ENCODE measurements at places on chromosomes 7 and 10.

- DNase-seq: no peak
These were observed 103.6 kb downstream of the MKLN1 start for GRCh38 chr7:131431289-131431688.

DNA sequence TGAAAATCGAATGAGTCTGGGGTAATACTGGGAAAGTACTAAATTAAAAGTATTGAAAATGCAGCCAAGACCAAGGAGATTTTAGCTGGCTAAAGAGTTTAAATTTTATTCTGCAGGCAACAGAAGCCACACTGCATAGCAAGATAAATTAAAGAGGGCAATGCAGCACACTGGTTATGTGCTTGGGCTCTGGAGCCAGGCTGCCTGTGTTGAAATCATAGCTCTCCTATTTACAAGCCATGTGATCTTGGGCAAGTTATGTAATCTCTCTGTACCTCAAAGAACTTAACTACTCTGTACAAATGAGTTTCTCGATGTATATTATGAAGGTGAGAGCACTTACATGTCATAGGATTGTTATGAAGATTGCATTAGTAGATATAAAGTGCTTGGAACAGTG is 9.9 kb downstream of the SLC25A13 start:
- DNase-seq: no peak

- DNase-seq: no peak
These were observed 141.9 kb upstream of the KLF14 start for GRCh38 chr7:130875901-130876300.

DNA sequence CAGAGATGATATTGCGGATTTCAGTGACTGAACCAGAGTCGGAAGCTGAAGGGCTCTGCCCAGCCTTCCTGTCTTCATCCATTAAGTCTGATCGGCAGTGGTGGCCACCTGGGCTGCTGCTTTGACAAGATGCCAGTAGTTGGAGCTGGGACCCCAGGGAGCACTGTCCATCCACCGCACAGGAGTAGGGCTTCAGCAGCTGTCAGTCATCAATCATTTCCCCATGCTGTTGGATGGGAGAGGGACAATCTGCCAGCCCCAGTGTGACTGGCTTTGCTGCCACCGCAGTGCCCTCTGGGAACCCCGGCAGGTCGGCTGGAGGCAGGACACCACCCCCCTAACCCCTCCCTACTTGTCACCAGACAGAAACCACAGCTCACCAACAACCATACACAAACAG is 23.0 kb upstream of the GPR146 start:
- no peak for DNase-seq

GRCh38 chr10:117217196-117217761 is 20.0 kb downstream of the KCNK18 start:
- DNase-seq: no peak

DNA sequence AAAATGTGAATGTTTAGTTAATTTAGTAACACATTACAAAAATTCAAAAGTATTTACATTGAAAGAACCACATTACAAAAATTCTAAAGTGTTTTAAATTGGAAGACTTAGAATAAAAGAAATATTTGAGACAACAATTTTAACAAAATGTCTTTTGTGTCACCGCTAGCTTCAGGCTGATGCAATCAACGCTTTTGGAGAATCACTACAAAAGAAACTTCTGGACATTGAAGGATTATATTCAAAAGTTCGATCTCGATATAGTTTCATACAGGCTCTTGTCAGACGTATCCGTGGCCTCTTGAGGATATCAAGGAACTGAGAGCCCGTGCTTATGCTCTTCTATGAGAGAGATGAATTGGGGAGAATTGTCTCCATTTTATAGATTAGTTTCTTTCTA is 14.1 kb upstream of the STMP1 start:
- no peak for DNase-seq

DNA sequence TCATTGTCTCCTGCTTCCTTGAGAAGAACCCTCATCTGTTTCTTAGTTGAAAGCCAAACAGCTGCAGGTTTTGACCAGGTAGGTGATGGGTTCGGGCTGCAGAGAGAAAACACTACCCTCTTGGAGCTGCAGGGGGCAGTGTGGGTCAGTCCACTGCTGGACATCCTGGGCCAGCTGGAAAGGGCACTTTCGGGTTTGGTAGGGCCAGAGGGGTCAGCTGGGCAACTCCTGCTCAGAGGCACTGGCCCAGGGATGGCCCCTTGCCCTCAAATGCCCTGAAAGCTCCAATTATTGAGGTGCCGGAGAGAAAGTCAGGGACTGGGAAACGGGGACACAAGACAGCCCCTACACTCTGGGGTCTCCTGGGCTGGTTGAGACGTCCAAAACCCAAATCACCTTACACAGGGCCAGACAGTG is 90.7 kb downstream of the MKI67 start:
- peak; percentile 49 for DNase-seq

DNA sequence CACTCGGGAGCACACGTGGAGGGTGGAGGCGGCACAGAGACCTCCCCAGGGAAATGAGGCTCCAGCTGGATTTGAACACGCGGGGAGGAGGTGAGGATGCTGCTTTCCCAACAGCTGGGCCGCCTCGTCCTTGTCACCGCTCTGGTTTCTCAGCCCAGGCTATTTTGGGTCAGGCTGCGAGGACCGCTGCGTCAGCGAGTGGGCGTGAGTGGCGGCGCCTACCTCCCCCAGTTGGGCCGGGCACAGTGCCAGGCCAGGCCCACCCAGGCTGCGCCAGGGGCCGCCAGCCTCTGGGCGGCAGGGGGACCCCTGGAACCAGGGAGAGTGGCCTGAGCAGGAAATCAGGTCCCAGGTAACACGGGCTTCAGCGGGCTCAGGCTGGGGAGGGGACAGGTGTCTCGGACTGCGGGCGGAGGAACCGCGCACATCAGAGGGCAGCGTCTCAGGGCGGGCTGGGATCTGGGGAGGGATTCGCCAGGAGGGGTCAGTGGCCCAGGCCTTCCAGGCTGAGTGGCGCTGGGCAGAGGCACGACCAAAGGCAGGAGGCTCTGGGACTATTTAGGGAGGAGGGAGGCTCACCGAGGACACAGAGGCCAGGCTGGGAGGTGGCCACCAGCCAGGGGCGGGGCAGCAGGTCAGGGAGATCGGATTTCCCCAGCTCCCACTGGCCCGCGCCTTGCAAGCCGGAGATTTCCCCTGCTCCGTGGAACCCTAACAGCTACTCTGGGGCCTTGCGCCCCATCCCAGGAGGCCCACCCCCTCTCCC is 125.2 kb upstream of the RET start:
- DNase-seq: no peak

DNA sequence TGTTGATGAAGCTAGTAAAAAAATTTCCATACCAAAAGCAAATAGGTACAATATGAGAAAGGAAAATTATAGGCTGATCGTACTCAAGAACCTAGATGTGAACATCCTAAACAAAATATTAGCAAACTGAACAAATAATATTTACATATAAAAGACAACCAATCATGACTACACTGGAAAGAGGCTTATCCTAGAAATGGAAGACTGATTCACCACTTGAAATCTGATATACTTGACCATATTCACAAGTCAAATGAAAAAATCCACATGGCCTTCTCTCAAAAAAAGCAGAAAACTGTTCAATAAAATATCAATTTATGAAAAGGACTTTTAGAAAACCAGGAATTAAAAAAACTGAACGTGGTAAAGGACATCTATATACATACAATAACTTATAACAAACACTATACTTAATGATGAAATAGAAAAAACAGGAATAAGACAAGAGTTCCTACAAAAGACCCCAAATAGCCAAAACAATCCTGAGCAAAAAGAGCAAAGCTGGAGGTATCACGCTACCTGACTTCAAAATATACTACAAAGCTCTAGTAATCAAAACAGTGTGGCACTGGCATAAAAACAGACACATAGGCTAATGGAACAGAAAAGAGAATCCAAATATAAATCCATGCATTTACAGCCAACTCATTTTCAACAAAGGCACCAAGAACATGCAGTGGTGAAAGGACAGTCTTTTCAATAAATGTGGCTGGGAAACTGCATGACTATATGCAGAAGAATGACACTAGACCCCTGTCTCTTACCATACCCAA is 29.2 kb upstream of the FAM180A start:
- no peak for DNase-seq

- no peak for DNase-seq
These were observed 116.1 kb downstream of the FAM53B start for GRCh38 chr10:124627866-124628675.

GRCh38 chr7:81789406-81790119 is 19.7 kb upstream of the HGF start:
- no peak for DNase-seq

DNA sequence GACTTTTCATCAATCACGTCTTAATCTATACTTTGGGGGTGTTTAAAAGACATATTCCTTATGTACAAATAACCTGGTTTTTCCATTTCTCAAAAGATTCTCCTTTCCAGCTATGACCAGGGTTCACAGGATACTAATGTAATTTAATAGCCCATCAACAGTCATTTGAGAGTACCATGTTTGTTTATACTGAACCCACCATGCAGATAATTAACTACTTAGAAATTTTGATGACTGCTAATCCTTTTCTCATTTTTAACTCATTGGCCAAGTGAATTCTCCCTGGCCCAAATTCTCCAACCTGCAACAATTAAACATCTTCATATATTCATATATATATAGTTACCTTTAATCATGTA is 28.8 kb upstream of the KMT2E start:
- no peak for DNase-seq

GRCh38 chr10:91316486-91316885 is 93.7 kb upstream of the HECTD2 start:
- DNase-seq: no peak

- DNase-seq: no peak
These were observed 243.9 kb downstream of the USP6NL start for GRCh38 chr10:11367505-11367904.

- DNase-seq: no peak
These were observed 35.2 kb upstream of the KLF6 start for GRCh38 chr10:3820255-3820654.

GRCh38 chr7:123665157-123665556 is 9.5 kb downstream of the LMOD2 start:
- no peak for DNase-seq

GRCh38 chr10:84117686-84118394 is 21.5 kb upstream of the GHITM start:
- no peak for DNase-seq

GRCh38 chr7:9600974-9601373 is 1167.6 kb downstream of the NXPH1 start:
- DNase-seq: no peak

DNA sequence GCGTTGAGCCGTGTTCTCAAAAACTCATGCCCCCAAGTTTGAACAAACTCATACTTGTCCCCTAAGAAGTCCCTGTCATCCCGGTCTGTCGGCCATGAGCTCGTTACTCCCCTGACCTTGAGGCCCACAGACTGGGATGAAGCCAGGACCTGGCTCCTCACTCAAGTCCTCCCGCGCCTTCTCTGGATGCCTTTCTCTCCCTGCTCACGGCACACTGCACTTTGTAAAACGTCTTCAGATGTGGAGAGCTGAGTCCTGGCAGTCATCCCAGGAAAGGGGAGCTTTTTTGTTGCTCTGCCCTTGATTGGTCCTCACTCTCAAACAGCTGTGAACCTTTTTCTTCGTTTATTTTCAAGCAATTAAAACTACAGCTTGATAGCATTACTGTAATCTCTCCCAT is 110.8 kb downstream of the JAZF1 start:
- DNase-seq: no peak

DNA sequence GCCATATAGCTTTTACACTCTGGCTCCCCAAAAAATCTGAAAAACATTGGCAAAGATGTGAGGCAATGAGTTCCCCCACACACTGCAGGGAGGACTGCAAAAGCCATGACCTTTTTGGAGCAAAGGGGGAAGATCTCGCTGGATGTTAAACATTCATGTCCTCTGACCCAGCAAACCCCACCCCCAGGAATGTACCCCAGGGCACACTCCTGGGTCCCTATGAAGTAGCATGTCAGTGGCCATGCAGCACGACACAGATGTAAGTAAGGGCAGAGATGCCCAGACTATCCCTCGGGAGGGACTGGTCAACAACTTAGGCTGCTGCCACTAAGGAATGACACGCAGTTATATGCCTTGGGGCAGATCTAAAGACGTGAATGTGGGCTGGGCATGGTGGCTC is 100.6 kb downstream of the DLG5 start:
- DNase-seq: no peak

DNA sequence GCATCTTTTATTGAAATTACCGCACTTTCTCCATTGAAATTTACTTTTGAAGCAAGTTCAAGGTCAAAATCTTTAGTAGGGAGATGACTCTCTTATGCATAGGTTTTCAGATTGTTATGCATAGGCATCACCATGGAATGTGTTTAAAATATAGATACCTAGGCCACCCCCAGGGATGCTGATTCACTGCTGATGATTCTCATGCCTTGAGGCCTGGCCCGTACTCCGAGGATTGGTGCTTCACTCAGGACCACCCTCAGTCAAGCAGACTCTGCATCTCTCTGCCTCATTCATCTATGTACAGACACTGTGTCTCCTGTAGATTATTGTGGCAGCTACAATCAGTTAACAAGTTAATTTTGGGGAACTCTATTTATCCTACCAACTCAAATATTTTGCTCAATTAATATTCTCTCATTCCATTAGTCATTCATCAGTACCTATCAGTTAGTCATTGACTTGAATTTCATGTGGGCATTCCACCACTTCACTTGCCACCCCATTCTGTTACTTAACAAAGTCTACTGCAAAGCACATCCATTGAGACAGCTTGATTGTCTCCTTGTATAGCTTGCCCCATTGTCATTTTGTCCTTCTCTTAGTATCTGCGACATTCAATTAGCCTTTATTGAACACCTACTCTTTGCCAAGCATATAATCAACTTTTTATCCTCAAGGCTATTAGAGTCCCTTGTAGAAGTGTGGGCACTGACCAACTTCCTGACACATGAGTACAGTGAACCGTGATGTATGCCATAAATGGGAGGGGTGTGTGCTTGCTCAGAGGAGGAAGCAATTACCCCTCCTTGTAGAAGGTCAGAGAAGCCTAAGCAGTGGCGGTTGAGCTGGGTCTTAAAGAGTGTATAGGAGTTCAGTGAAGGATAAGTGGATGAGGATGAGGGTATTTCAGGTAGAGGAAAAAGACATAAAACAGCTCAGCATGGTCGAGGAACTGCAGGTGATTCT is 255.6 kb upstream of the BMPER start:
- no peak for DNase-seq

GRCh38 chr10:113788604-113789083 is 37.2 kb downstream of the PLEKHS1 start:
- DNase-seq: no peak

DNA sequence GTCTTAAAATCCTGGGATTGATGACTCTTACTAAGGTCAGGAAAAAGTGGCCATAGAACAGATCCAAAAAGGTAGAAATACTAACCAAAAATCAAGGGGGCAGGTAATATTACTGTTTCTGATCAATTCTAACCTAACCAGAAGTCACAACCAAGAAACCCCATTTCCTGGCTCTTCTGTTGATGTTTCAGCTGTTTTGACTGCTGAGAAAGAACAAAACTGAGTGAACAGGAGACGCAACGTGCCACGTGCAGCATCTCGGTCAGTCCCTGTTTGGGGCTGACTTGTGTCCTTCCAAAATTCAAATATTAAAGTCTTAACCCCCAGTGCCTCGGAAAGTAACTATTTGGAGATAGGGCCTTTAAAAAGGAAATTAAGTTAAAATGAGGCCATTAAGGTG is 56.8 kb downstream of the JAZF1 start:
- peak; percentile 31 for DNase-seq

- DNase-seq: no peak
These were observed 20.2 kb downstream of the SDK1 start for GRCh38 chr7:3321206-3321605.

GRCh38 chr7:32227746-32228145 is 157.5 kb upstream of the PDE1C start:
- no peak for DNase-seq
